ENCODE measurements at places on chromosomes 3 and 15.

- DNase-seq, result no peak
These were observed 376.1 kb upstream of the CFAP20DC start for GRCh38 chr3:59425942-59426341.

GRCh38 chr3:178405531-178405930 lies 130.7 kb upstream of the KCNMB2 start:
- no peak for DNase-seq

DNA sequence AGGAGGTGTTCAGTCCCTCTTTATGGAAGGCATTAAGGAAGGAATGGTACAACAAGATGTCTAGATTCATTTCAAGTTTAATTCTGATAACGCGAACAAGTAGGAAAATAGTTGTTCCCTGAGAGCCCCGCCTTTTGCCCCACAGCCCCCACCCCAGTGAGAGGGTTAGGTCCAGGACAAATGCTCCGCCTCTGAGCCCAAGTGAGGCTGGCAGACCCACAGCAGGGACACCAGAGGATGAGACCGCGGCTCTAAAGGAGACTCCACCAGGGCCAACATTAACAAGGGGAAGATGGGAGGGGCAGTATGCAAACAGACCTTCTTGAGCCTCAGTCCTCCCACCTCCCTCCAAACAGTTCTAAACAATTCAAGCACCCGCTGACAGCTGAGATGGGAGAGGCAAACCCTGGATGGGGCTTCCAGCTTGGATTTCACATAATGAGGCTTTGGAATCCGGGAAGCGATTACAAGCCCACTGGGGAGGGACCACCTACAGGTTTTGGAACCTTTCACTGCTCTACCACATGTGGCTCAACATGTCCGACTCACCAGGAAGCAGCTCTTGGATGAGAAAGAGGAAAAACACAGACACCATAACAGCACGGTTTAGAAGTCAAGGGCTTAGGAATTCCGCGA lies 42.9 kb upstream of the IREB2 start:
- no peak for DNase-seq

DNA sequence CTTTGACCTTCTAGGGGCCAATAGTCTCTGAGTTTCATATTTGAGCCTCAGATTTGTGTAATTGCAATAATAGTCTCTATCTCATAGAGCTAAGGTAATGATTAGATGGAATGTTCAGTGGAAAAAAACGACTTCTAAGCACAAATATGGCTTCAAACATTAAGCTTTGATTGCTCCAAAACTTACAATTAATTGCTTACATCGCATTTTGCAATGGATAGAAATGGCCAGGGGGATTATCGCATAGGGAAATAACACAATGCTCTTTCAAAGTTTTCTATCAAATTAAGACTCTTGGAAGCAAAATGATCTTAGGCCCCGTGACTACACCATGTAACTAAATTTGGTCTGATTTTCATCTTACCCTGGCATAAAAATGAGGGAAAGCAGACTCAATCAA lies 888.6 kb downstream of the AGBL1 start:
- no peak for DNase-seq

DNA sequence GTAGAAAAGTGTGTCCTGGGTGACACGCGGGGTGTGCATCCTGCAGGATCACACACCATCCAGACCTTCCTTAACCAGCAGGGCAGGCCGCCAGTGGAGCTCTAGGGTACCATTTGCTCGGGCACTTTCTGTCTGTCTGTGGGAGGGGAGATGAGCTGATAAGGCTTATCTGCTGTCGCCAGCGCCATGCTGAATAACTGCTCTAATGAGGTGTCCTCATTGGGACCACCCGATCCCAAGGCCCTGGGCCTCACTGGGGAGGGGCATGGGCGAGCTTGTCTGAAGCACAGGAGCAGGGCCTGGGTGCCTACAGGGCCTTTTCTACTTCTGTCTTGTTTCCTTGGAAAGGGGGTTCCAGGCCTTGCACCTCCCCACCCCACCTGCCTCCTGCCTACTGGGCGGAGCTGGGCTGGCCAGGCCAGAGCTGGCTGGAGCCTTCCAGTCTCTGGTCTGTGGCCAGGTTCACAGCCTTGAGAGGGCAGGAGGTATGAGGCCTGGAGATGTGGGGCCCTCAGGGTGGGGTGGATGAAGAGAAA lies 2.5 kb upstream of the GATA2 start:
- no peak for DNase-seq

- peak; percentile 89 for DNase-seq
These were observed 114.1 kb upstream of the TPM1 start for GRCh38 chr15:62928242-62928999.

DNA sequence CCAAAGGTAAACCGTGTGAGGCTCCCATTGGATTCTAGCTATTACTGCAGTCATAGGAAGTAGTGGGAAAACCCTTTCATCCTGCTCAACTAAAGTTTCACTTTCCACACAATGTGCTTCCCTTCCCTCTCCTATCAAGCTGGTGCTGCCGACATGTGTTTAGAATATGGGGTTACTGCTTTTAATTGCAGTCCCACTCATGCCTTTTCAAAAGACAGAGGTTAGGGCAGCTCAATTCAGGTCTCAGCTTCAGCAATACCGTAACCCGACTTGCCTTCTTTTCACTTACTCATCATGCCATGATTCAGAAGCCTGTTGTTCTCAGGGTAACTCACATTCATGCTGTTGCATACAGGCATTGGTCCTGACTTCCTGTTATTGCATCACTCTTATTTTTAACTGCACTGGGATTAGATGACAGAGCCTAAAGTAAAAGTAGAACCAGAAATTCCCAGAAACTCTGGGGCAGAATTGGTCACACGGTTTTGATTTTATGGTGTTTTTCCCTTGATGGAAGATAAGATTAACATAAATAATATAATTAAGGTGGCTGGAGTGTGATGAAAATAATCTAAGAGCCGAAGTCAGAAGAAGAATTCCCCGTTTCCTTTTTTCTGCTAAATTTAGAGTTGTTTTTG lies 45.7 kb downstream of the C2CD4B start:
- peak; percentile 93 for DNase-seq

GRCh38 chr3:60056404-60056803 lies 1006.6 kb upstream of the CFAP20DC start:
- no peak for DNase-seq

- DNase-seq, result no peak
These were observed 10.2 kb downstream of the STIMATE start for GRCh38 chr3:52887166-52887565.

GRCh38 chr15:33071451-33071850 lies 123.1 kb downstream of the FMN1 start:
- DNase-seq, result no peak

- DNase-seq, result no peak
These were observed 142.5 kb downstream of the CPNE4 start for GRCh38 chr3:131892331-131892730.

DNA sequence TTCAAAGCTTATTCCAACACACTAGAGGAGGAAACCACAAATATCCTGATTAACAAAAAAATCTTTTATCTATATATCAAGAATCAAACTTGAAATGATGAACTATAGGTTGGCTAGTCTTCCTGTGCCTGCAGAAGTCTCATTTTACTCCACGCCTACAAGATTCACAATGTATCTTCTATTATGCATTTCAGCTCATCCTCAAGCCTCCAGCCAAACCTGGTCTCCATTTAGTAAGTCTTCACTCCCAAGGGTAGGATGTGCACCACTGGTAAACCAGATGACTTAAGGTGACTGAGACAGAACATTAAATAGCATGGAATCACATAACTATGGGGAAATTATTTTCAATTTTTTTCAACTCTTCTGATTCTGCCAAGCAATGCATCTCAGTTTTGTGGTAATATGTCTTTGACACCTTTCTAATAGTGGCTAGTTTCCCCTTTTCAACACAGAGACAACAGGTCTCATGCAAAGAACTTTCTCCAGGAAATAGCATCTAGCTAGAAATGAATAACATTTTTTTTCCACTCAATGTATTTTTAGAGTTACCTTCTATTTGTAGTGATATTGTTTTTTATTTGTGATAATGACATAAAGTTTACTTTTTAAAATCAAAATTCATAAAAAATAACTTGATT lies 166.9 kb downstream of the TNIK start:
- DNase-seq, result no peak

DNA sequence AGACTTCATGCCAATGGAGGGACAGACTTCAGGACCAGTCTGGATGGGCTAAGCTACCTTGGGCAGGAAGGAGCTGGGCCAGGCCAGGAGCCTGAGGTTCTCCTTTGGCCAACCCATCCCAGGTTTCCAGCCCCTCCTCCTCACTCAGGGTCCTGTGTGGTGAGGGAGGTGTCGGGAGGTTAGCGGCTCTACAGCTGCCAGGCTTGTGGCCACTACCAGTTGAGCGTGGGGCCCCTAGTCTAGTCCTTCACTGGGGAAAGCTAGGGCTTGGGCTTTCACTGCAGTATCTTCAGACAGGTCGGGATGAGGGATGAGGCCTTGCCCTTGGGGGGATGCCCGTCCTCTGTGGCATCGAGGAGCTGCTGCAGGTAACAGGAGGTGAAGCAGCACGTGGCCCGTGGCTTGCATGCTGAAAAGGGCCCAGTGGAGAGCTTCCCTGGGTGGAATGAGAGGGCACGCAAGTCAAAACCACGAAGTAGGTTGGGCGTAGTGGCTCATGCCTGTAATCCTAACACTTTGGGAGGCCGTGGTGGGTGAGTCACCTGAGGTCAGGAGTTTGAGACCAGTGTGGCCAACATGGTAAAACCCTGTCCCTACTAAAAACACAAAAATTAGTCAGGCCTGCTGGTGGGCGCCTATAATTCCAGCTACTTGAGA lies 8.5 kb upstream of the FANCD2 start:
- DNase-seq, result no peak

DNA sequence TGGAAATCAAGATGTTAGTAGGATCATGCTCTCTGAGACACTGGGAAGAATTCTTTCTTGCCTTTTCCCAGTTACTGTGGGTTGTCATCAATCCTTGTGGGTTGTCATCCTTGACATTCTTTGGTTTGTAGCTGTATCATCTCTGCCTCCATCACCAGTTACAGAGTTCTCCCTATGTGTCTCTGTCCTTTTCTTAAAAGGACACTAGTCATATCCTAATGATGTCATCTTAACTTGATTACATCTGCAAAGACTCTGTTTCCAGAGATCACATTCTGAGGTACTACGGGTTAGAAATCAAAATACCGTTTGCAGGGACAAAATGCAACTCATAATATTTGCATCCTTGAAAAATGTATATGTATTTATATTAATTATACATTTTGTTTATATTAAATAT lies 500.4 kb downstream of the ZBBX start:
- no peak for DNase-seq

DNA sequence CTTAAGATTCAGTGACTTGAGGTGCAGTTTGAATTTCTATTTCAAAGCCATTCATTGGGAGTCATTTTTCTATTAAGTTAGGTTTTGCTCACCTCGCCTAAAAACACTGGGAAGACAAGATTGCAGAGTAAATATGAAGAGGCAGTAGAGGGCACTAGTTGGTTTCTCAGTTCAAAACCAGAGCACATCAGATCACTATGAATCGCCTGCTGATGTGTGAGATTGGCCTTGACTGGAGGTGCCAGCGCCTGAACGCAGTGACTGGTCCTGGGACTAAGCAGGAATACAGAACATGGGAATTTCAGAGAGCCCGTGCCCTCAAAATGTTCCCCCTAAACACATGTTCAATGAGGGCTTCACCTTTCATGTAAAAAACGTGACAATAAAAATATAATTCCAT lies 229.0 kb downstream of the ITPR1 start:
- no peak for DNase-seq

GRCh38 chr3:109112946-109113760 lies 4.8 kb downstream of the MORC1 start:
- no peak for DNase-seq

DNA sequence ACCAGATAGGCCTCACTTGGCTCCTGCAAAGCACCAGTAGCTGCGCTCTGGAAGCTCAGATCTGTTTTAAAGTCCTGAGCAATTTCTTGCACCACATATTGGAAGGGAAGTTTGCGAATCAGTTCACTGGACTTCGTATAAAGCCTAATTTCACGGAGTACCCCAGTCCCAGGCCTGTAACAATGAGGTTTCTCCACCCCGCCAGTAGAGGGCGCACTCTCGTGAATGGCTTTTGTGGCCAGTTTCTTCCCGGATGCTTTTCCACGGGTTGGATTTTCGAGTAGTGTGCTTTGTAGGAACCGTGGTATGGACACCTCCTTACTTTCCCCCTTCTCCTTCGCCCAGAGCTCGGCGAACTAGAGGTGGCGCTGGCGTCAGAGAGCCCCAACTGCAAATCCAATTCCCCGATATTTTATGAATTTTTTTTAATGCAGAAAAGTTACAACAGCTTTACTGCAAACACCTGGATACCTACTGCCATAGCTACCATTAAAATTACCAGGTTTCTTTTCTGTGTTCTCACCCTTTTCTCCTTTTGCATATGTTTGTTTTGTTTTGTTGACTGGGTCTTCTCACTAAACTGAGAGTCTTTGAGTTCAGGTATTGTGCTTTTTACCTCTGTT lies 13.3 kb downstream of the RARB start:
- no peak for DNase-seq

GRCh38 chr3:170621256-170621655 lies 35.4 kb upstream of the SLC7A14 start:
- DNase-seq, result no peak

GRCh38 chr3:129560911-129561594 lies 18.1 kb downstream of the H1-8 start:
- DNase-seq, result peak; percentile 19

DNA sequence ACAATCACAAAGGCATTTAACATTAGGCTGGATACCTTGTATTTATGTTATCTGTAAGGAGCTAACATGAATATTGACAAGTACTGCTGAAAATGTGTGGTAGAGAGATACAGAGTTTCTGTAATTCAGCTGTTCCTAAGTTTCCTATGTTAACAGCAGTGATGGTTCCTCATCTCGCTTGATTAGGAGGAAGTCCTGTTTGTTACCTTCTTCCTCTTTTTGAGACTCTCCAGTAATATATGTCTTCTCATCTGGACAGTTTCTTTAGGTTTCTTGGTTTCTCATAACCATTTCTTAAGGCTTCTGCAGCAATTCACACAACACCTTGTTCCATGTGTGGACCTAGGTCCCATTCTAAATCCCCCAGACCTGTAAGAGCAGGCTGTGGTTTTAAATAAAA lies 11.4 kb upstream of the PEX5L start:
- DNase-seq, result no peak

- no peak for DNase-seq
These were observed 317.2 kb upstream of the PROK2 start for GRCh38 chr3:72102112-72102616.

DNA sequence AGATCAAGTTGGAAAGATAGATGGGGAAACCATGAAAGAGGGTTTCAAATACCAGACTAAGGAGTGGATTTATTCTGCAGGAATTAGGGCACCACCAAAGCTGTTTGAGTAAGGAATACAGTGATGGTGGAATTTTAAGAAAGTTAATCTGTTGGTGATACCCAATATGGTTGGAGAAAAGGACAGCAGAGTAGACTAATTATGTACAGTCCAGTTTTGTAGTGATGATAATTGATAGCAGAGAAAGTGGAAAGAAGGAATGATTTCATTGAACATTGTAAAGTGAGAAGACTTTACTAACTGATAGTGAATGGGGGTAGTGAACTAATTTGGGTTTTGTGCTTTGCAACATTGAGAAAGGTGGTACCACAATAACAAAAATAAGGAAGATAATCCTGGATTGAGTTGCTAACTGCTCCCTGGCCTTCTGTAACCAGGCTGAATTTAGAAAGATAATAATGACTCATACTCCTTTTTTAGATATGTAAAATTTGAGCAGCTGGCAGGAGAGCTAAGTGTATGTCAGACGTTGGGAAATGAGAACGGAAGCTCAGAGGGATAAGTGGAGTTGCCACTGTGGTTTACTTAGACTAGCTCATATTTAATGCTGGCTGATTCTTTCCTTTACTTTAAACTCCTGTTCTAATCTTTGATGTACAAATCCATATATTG lies 16.9 kb downstream of the TCAIM start:
- peak; percentile 70 for DNase-seq

GRCh38 chr3:181860235-181860634 lies 148.5 kb downstream of the SOX2 start:
- no peak for DNase-seq

All from AG04449 (cell line).